Left colon (tissue), 2 donors: ENCODE measurements at places on chromosomes 5 and 9. TPM values are rescaled to one million over a fixed set of nuclear protein-coding genes. Genes with fewer than 3 reads are reported as not detected.

ECM2 gene
- total RNA-seq: 1.1 TPM

EQTN gene
- total RNA-seq: 0.45 TPM

OCLN gene
- 129 TPM for total RNA-seq

SPAAR gene
- total RNA-seq: 1.3 TPM

DNA sequence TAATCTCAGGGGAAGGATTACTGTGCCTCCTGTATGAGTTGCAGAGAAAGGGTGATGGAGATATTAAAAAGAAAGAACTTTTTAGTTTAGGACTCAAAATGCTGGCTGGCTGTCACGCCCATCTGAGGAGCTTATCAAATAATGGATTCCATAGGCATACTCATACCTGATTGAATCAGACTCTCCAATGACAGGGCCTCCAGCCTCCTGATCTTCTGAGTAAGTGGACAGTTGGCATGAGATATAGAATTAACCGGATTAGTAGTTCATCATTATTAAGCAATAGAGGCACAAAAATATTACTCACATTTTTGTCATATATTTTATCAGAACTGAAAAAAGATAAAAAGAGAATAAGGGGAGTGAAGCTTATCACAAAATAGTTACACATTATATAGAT, 157.0 kb upstream of the RASA1 start:
- no peak for DNase-seq

- no peak for DNase-seq
Observed at GRCh38 chr9:128409978-128410377, 10.7 kb upstream of the CERCAM start.

- no peak for DNase-seq
Observed at GRCh38 chr5:58872670-58873273, 289.9 kb downstream of the RAB3C start.

DNA sequence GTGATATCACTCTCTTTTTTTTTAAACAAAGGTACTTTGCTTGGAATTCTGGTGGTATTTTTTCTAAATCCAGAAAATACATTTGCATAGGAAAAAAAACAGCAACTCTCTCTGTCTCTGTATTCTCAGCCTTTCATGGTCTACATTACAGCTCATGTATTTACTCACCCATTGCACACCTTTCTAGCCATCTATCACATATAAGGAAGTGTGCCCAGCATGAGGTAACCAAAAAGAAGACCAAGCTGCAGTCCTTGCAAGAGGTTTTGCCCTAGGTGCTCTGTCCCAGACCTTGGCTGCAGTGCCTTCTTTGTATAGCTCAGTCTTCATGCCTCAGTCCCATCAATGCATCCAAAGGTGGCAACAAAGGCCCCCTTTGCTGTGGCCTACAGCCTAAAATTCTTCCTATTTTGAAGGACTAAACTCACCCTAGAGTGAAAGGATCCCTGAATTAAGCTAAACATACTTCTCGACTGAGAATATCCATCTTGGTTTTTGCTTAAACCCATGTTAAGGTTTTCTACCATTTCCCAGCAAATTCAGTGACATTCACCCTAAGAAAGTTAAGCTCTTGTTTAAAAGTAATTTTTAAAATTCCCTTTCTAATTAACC, 446.4 kb downstream of the KIF4B start:
- no peak for DNase-seq

DNA sequence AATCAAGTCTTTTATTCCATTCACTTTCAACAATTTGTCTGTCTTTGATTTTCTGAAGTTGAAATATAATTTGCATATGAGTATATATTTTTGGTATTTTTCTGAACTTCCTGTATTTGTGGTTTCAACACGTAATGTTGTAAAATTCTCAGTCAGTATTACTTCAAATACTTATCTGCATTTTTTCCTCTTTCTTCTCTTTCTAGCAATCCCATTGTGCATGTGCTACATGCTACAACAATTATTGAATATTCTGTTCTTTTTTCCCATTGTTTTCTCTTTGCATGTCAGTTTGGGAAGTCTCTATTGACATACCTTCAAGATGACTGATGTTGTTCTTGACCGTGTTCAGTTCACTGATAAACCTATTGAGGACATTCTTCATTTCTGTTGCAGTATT, 5.6 kb upstream of the ANKRD18A start:
- DNase-seq: no peak

DNA sequence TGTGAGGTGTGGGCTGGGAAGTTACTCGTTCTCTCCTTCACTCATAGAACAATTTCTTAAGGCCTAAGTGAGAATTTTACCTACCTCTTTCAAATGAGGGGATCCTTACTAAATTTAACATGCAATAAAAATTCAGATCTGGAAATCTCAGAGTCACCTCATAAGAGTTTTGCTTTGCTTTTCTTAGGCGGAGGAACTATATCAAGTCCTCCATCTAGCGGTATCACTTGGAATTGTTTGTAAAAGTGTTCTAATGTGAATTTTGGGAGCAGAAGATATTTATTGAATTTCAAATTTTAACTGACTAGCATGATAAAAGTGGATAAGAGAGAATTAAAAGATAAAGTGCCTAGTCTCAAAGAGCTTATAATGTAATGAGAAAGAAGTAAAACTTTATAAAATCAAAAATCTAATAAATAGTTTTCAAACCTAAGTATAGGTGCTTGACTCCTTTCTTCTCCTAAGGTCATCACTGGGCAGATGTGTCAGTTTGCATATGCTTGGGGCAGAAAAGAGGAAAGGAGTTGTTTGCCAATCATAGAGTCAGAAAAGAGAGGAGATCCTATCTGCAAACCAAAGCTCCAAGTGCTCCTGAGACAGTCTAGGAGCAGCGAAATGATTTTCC, 145.7 kb upstream of the DAB2 start:
- no peak for DNase-seq

- no peak for DNase-seq
Observed at GRCh38 chr5:6378766-6379103, 388 bp upstream of the MED10 start.
